NCI-H524 treated with DMSO at 0.1 percent for 48 hours (cell line): ENCODE measurements at places on chromosomes 6 and 20.
A peak's percentile ranks its signal among the peaks of the same experiment; 100 is the strongest.

- DNase-seq = no peak
These were observed 245.9 kb upstream of the HS3ST5 start for GRCh38 chr6:114588726-114589125.

- DNase-seq = no peak
These were observed 63.5 kb downstream of the IRF4 start for GRCh38 chr6:455006-455585.

DNA sequence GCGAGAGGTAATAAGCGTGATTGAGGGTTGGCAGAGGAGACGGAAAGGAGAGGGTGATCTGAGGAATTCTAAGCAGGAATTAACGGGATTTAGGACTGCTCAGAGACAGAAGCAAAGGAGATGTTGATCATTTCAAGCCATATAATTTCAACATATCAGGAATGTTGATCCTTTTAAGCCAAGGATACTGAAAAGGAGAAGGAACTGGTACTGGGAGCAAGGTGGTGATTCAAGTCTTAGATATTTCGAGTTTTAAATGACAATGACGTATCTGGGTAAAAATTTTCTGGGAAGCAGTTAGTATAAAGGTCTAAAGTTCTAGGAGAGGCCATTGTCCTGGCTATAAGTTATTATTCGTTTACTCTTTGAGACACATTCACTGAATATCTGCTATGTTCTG, 91.3 kb upstream of the OGFRL1 start:
- no peak for DNase-seq

DNA sequence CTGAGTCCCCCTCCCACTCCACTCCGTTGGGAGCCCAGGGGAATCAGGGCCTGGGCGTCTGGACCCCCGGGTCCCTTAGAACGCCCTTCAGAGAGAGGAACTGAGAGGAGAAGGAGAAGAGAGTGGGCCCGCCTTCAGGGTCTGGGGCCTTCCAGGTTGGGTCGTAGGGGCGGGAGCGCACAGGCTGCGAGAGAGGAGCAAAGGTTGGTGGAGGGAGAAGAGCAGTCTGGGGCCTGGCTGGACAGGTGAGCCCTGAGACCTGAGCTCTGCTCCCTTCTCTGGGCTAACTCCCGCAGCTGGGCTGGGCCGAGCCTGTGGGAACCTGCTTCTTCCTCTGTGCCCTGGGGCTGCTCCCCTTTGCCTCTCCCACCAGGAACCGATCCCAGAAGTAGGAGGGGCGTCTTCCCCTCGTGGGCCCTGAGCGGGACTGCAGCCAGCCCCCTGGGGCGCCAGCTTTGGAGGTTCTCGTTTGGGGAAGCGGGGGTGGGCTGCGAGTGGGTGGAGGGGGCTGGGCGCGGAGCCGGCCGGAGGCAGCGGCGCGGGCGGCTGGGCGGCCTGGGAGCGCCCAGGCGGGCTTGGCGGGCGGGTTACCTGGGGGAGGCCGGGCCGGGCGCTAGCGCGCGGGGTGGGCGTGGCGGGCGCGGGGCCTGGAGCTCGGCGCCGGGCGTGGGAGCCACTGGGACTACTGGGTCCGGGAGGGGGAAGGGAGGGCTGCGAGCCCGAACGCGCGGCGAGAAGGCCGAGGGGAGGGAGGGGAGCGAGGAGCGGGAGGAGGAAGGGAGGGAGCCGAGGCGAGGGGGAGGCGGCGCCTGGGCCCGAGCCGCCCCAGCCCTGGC, at the start of gene DDR1:
DDR1 (plus strand) TSS at position 835 of the 836 bp plus-strand sequence. CDS start 4,211 bp downstream, outside the sequence.
- no peak for DNase-seq

DNA sequence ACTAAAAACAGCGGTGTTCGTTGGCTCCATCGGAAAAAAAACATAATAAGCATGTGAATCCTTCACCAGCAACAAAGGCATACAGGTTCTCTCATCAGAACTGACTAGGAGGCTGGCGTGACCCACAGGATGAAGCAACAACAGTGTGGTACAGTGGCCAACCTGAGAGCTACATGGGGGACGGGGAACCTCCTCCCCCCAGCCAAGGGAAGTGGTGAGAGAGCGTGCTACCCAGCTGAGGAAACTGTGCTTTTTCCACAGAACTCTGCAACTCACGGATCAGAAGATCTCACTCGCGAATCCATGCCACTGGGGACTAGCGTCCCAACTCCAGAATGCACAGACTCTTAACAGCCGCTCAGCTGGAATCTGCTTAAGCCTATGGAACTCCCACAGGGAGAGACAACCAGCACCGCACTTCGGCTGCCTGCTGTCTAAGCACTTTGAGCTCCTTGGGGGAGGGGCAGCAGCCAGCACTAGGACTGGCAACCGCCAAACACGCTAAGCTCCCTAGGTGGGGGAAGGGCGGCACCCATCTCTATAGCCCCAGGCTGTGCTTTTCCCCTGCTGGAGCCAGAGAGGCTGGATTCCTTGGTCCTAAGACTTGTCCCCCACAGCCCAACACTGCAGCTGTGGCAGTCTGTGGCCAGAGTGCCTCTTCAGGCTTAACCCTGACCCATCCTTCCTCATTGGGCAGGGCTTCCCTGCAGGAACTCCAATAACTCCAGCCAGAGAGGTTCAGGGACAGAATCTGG, 538.3 kb upstream of the BTBD3 start:
- peak; percentile 85 for DNase-seq

- DNase-seq = no peak
These were observed 21.6 kb upstream of the MCM3 start for GRCh38 chr6:52305948-52306767.
